ENCODE measurements at places on chromosomes 7 and 10. TPM values are rescaled to one million over a fixed set of nuclear protein-coding genes. Genes with fewer than 3 reads are reported as not detected.

ACTR3C gene
- 17.8 TPM for total RNA-seq

PARD3 gene
- total RNA-seq, result 0.25 TPM

NOLC1 gene
- total RNA-seq, result 71.6 TPM

OPALIN gene
- total RNA-seq, result not detected

UPK3B gene
- 3.3 TPM for total RNA-seq

HDAC9 gene
- total RNA-seq, result 0.39 TPM

TMEM236 gene
- total RNA-seq, result 0.17 TPM

ARPC1A gene
- total RNA-seq, result 46.2 TPM

FAM237B gene
- total RNA-seq, result not detected

LHPP gene
- 18.3 TPM for total RNA-seq

INSYN2A gene
- not detected for total RNA-seq

TRDMT1 gene
- total RNA-seq, result 20.2 TPM

PNLIPRP3 gene
- total RNA-seq, result not detected

ADAM22 gene
- total RNA-seq, result 7.7 TPM

GPR158 gene
- not detected for total RNA-seq

SCART1 gene
- total RNA-seq, result 11.2 TPM

PIK3CG gene
- total RNA-seq, result 32.6 TPM

IDI2 gene
- not detected for total RNA-seq

SEC24C gene
- total RNA-seq, result 126 TPM

ZWINT gene
- total RNA-seq, result 2.2 TPM

ZNF92 gene
- total RNA-seq, result 31.1 TPM

ADK gene
- total RNA-seq, result 38.5 TPM
